Heart right ventricle (tissue), 16 donors: ENCODE measurements at places on chromosomes 3 and 15. TPM values are rescaled to one million over a fixed set of nuclear protein-coding genes. Genes with fewer than 3 reads are reported as not detected.

Gene OR5K2
- total RNA-seq, result not detected

Gene DAZL
- total RNA-seq, result not detected

GRCh38 chr3:63960048-63960711, 48.0 kb upstream of the SCAANT1 start:
- peak overlapping the region; percentile 25 for H3K4me3 ChIP-seq
- H3K4me1 ChIP-seq, result no peaks in the 10 kb centered on the region
- no peak overlapping the region for H3K27ac ChIP-seq
- no peak for DNase-seq
- no peaks in the 10 kb centered on the region for H3K27me3 ChIP-seq

DNA sequence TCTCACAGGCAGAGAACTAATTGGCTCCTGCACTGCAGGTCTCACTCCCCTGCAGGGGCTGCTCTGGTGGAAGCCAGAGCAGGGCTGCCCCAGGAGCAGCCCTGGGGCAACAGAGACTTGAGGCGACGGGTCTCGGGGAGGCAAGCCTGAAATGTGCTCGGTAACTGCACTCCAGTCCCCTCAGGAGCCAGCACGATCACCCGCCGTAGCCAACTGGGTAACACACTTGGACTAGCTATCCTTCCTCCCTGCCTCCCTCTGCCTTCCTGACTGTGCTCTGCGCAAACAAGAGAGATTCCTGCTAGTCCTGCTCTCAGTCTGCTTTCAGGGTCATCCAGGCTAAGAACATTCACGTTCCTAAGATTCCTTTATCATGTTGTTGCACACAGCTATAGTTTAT, 140.7 kb upstream of the NSMCE3 start:
- H3K4me1 ChIP-seq, result no peaks in the 10 kb centered on the region
- no peak overlapping the region for H3K4me3 ChIP-seq
- no peaks in the 10 kb centered on the region for H3K36me3 ChIP-seq
- H3K27me3 ChIP-seq, result peaks cover 8% of the 10 kb centered on the region

GRCh38 chr15:87470923-87471322, 785.6 kb downstream of the NTRK3 start:
- DNase-seq, result no peak
- no peaks in the 10 kb centered on the region for H3K27me3 ChIP-seq
- no peaks in the 10 kb centered on the region for H3K36me3 ChIP-seq
- no peak overlapping the region for H3K27ac ChIP-seq
- no peak overlapping the region for H3K4me3 ChIP-seq

GRCh38 chr3:193677734-193678133, 84.7 kb downstream of the OPA1 start:
- H3K27me3 ChIP-seq, result no peaks in the 10 kb centered on the region
- no peaks in the 10 kb centered on the region for H3K36me3 ChIP-seq
- no peak overlapping the region for H3K27ac ChIP-seq
- DNase-seq, result no peak
- no peak overlapping the region for H3K4me3 ChIP-seq

Gene ITIH1
- not detected for total RNA-seq

DNA sequence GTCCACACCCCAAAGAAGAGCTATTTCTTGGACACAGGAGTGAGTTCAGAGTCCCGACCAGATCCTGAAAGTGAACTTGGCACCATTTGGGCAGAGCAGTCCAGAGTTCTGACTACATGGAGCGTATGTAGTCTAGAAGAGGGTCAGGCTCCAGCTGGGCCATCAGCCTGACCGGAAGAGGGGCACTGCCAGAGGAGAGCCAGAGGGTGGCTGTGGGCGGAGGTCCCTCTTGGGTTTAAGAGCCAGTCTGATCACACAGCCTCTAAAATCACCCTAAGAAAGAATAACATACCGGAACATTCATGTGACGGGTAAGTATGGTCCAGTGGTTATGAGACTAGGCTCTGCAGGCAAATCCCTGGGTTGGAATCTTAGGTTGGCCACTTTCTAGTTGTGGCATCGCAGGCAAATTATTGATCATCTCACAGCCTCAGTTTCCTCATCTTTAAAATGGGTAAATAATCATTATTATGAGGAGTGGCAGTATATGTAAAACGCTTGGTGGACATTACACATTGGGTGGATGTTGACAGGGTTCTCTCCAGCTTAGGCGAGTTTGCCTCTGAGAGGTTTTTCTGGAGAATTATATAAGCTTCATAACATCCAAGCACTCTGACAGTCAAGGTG, 2.1 kb upstream of the RAP2B start:
- no peak for DNase-seq
- H3K36me3 ChIP-seq, result no peaks in the 10 kb centered on the region
- peak overlapping the region; percentile 93 for H3K4me3 ChIP-seq
- peak overlapping the region; percentile 95 for H3K27ac ChIP-seq

GRCh38 chr3:192494174-192494573, 233.2 kb downstream of the FGF12 start:
- H3K4me3 ChIP-seq, result no peak overlapping the region
- H3K27me3 ChIP-seq, result no peaks in the 10 kb centered on the region
- H3K4me1 ChIP-seq, result peaks cover 4% of the 10 kb centered on the region
- peak overlapping the region; percentile 68 for H3K27ac ChIP-seq
- peak; percentile 27 for DNase-seq
